ENCODE measurements at places on chromosomes 5 and 9.

- DNase-seq, result no peak
These were observed 193.0 kb downstream of the CD180 start for GRCh38 chr5:67003685-67003934.

- peak; percentile 84 for DNase-seq
These were observed 79.2 kb upstream of the HSPA9 start for GRCh38 chr5:138654281-138654867.

DNA sequence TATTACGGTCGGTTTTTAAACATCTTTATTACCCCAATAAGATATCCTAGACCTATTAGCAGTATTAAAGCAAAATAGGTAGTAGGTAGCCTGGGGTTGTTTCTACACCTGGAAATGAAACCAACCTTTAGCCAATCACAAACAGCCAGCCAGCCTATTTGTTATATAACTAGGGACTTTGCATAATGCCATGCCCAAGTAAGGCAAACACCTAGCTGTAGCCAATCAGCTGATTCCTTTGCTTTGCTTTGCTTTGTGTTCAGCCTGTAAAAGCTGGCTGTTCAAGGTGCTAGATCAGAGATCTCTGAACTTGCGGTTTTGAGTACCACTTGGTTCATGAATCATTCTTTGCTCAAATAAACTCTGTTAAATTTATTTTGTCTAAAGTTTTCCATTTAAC is 46.5 kb upstream of the SETD9 start:
- no peak for DNase-seq

GRCh38 chr5:174719793-174720611 is 4.4 kb upstream of the MSX2 start:
- no peak for DNase-seq

DNA sequence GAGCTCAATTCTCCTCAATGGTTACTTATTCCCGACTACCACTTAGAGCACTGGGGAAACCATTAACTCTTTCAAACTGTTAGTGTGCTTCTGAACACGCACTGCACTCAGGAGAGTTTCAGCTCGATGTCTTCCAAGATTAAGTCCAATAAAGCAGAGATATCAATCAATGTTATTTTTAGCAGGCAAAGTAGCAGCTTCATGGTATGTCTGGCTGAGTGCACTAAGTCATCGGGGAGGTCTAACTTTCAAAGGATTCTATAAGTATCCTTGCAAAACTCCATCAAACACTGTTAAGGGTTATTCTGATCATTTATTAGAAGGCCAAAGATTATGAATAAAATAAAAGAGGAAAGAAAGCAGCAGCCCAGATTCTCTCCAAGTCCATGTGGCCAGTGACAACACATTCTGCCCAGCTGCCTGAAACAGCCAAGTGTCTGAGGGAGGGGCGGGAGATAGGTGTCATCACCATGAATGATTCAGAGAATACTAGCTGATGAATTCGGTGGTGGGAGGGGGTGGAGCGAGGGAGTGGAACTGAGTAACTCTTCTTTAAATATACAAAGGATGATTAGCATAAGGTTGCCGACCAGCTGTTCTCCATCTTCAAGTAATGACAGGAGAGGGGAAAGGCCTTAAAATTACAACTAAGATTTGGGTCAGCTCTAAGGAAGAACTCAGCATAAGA is 21.3 kb downstream of the NREP start:
- peak; percentile 94 for DNase-seq
